ENCODE measurements at places on chromosomes 6 and 20. TPM values are rescaled to one million over a fixed set of nuclear protein-coding genes. Genes with fewer than 3 reads are reported as not detected.

The FRK gene
- total RNA-seq: 0.06 TPM

The CALHM5 gene
- total RNA-seq: 4.8 TPM

GRCh38 chr6:166474721-166475565, 92.2 kb upstream of the MPC1 start:
- no peak for DNase-seq

The LGSN gene
- total RNA-seq: not detected

DNA sequence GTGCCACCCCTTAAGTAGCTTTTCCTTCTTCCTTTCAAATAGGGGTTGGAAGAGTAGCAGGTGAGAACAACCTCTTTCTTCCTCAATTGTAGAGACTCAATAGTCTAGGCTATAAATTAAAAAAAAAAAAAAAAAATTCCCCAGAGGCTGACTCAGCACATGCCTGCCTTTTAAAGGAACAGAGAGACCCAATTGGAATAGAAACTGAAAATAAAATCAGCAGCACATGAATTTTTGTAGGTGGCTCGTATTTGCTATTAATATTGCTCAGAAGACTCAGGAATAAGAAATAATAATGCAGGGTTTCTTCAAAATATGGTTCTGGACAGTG, 19.3 kb downstream of the TOP1 start:
- DNase-seq: no peak

The SLC35D3 gene
- not detected for total RNA-seq

The AARS2 gene
- total RNA-seq: 12.4 TPM

GRCh38 chr6:7998103-7998725, 66.0 kb downstream of the BLOC1S5 start:
- no peak for DNase-seq

DNA sequence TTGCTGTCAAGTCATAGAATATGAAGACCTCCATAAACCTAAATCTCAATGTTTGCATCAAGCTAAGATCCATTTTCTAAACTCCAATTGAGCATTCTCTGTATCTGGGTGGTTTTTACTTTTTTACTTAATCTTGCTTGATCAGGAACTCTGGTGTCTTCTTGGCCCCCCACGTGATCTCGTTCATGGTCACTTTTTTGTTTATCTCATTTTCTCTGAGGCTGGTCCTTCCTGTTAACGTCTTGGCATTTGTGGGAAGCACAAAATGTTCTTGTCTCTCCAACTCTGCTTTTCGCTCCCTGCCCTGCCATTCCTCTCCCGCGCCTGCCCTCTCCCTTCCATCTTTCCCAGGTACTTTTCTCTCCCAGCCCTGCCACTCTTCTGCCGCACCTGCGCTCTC, 14.0 kb upstream of the MAPRE1 start:
- no peak for DNase-seq

GRCh38 chr6:53347250-53347920, 1.4 kb downstream of the ELOVL5 start:
- no peak for DNase-seq

The C6orf15 gene
- total RNA-seq: not detected

- no peak for DNase-seq
These were observed 63.9 kb downstream of the FHL5 start for GRCh38 chr6:96626759-96627364.

The NT5E gene
- total RNA-seq: 201 TPM

The CCNC gene
- total RNA-seq: 35.4 TPM

DNA sequence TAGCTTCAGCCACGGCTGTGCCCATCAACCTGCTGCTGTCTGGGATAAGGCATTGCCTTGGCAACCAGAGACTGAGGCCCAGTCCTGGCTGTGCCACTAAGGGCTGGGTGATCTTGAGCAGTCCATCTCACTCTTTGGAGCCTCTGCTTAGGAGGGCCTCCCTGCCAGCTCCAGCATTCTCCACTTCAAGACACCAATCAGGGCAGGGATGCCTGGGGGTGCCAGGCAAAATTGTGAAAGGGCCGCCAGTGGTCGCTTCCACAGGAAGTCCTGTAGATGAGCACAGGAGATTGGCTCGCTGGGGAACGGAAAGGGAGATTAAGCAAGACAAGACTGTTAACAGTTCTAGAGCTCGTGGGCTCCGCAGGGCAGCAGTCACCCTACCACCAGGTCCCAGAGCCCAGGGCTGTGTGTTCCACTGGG, at the start of gene RAB44:
RAB44 (plus strand) TSS at position 346 of the 423 bp plus-strand sequence. CDS start 6,410 bp downstream, outside the sequence.
- no peak for DNase-seq

DNA sequence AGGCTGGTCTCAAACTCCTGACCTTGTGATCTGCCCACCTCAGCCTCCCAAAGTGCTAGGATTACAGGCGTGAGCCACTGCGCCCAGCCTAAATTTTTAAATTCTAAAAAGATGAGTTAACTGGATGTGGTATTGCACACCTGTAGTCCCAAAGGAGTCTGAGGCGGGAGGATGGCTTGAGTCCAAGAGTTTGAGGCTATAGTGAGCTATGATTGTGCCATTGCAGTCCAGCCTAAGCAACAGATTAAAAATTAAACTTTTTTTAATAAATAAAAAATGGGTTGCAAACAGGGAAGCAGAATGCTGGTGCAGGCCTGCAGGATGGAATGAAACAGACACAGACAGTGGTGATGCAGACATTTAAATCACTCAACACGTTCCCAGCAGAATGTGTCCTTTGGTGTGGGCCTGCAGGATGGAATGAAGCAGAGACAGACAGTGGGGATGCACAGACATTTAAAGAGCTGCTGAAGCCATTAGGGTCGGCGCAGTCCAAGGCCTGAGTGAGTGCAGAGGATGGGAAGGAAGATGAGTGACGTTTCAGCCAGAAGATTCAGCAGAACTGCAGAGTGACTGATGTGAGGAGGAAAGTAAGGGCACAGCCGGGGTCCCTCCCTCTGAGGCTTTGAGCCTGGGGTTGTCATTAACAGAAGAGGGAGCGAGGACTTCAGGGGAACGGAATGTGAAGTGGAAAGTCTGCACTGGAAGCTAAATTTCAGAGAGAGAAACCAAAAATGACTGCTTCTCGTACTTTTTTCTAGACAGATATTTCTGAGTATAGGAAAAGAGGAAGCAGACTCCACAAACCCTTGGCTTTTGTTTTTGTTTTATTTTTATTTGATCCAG, 117.5 kb downstream of the RIN2 start:
- no peak for DNase-seq

- DNase-seq: no peak
These were observed 2.5 kb downstream of the RRAGD start for GRCh38 chr6:89409461-89410035.

DNA sequence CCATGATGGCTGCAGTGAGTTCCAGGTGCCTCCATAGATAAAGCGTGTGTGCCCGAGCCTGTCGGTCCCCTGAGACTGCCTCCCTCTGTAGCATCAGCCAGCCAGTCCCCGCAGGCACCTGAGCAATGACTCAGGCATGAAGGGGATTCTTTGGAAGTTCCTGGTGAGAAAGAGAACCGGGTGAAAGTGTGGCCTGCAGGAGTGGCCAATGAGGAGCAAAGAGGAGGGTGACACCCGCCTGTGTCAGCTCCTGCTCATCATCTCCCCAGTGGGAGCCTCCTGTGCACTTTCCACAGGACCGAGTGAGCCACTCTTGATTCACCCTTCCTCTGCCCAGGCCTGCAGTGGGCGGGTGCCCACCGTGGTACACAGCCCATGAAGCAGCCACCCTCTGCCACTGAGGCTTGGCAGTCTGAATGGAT, 71.2 kb upstream of the PTPN1 start:
- DNase-seq: no peak

The HDGFL1 gene
- total RNA-seq: not detected

The ULBP3 gene
- 11.0 TPM for total RNA-seq

- DNase-seq: no peak
These were observed 10.4 kb upstream of the ACTR5 start for GRCh38 chr20:38737887-38738286.

The RNF182 gene
- total RNA-seq: 7.2 TPM

DNA sequence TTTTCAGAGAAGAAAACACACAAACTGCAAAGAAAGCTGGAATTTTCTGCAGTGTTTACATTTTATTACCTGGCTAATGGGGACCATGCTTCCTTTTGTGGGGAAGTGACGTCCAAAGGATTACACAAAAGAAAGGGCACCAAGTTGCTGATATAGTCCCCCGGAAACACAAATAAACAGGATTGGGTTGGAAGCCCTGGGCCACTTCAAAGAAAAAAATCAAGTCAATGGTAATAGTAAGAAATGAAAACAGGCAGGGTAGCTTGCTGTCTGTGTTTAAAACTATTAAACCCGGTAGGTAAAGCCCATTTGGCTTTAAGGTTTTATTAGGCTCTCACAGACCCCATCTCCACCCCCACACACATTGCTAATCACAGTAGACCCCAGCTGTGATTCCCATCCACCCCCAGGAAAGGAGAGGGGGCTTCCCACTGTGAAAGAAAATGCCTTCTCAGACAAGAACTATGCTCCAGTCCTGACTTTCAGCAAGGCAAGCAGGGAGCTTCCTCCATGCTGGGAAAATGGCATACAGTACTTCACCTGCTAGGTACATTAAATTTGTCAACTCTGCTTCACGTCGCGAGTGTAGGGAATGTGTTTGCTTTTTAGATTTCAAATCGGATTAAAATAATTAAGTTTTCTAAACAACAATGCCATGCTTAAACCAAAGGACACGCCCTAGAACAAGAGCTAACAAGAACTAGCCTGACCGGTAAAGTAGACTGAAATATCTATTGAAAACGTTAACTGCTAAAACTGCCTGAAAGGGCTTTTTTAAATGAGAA, 1.1 kb downstream of the PERP start:
- no peak for DNase-seq

- no peak for DNase-seq
These were observed 52.2 kb downstream of the LYRM4 start for GRCh38 chr6:5208471-5208971.

The NRSN1 gene
- not detected for total RNA-seq

GRCh38 chr6:27163834-27164233, 83.7 kb upstream of the PRSS16 start:
- DNase-seq: no peak

The OPRM1 gene
- not detected for total RNA-seq

GRCh38 chr6:41970436-41970846, 28.8 kb upstream of the CCND3 start:
- no peak for DNase-seq

DNA sequence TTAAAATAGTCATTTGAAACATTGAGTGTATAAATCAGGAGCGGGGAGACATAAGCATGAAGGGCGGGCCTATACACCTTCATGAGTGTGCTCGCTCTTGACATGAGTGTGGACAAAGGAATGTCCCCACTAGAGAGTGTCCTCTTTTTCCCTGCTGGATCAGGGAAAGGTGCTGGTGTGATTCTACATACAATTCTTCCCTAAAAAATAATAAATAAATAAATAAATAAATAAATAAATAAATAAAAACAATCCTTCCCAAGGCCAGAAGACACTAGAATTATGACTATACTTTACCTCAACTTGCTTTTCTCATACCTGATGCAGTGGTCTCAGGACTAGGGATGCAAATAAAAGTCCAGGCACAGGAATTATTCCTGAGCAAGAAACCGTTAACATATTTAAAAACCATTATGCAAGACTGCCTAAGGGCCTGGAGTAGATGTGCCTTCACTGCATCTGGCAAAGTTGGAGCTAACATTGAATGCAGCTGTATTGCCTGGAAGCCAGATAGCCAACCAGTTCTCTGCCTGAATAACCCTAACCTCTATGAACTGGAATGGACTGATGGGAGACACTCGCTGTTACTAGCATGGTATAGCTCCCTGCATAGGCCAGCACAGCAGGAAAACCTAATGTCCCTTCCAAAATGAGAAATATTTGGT, 37.5 kb upstream of the MICB start:
- no peak for DNase-seq

The DEFB121 gene
- not detected for total RNA-seq

- no peak for DNase-seq
These were observed 19.3 kb downstream of the ZNF217 start for GRCh38 chr20:53574259-53574789.

- DNase-seq: no peak
These were observed 3.0 kb upstream of the FBXO9 start for GRCh38 chr6:53062169-53062539.

DNA sequence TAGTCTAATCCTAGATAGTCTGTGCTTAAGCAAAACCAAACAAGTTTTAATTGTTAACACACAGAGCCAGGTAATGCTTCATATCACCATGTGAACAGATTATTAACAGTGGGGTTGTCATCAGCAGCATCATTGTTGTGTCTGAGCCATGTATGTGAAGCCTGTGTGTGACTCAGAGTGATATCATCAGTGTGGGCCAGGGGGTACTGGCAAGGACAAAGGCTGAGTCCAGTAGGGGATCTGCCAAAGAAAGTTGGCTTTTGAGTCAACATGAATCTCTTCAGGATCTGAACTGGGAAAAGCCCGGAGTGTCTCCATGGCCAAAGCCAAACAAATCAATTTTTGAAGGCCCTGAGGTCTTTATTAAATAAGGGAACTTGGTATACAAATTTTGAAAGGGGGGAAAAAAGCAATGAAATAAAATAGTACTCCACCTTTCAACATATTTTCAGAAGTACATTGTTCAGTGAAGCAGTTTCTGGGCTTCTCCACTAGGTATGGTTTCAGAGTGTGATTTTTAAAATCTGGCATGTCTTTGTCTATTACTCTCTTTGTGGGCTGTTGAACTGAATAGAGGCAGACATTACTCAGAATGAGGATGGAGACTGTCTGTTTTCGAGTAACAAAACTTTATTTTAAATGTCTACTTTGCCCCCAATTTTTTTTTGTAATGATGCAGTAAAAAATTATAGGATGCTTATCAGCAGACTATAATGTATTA, 444.2 kb upstream of the JAG1 start:
- peak; percentile 39 for DNase-seq

- no peak for DNase-seq
These were observed 2.3 kb downstream of the RPS12 start for GRCh38 chr6:132816660-132817059.

The HCRTR2 gene
- total RNA-seq: not detected

The FERMT1 gene
- 1.2 TPM for total RNA-seq

DNA sequence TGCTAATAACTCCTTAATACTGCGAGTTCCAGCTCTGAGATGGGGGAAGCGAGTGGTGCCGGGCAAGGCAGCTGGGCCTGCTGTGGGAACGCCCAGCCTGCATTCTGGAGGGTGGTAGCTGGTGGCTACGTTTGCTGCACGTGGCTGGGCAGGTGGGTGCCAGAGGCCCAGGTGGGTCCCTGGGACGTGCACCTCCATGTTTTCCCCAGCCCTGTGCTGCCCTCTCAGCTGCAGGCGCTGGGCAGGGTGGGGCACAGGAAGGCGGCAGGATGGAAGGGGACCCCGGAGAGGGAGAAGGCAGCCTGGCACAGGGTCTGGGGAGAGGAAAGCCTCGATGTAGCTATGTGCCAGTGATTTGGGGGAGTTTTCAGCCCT, 388.8 kb downstream of the CDH4 start:
- no peak for DNase-seq
